ENCODE measurements at places on chromosomes 7 and 10.
A peak's percentile ranks its signal among the peaks of the same experiment; 100 is the strongest.

GRCh38 chr10:106284802-106285587 lies 879.5 kb downstream of the SORCS1 start:
- DNase-seq = peak; percentile 53

DNA sequence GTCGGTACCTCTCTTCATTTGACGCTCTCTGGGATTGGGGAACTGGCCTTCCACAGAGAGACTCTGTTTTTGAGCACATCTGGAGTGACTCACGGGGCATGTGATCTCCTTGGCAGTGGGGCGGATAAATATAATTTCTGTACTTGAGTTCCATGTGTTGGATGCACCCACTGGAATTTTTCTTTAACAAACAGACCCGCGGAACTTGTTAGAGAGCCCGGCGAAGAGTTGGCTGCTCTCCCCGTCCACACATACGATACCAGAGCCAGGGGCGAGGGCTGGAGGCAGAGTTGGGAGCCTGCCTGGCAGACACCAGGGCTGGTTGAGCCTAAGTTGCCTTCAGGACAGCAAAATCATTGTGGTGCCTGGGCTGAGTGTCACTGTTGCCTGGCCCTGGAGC lies at the start of gene FAM180A:
TSS of gene FAM180A (minus strand) at position 44 of the 400 bp plus-strand sequence. CDS start 233 bp downstream, outside the sequence.
- DNase-seq = no peak

DNA sequence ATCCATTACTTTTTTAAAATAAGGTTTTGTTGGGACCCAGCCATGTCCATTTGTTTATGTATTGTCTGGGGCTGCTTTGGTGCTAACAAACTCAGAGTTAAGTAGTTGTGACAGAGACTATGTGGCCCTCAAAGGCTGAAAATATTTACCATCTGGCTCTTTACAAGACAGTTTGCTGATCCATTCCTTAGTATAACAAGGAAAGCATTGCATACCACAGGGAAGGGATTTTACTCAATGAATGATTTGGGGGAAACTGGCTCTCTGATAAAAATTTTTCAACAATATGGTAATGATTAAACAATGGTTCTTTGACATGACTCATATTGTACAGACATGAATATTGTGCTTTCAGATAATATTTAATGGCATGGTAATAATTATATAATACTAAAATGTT lies 738.1 kb downstream of the KCNMA1 start:
- DNase-seq = no peak

DNA sequence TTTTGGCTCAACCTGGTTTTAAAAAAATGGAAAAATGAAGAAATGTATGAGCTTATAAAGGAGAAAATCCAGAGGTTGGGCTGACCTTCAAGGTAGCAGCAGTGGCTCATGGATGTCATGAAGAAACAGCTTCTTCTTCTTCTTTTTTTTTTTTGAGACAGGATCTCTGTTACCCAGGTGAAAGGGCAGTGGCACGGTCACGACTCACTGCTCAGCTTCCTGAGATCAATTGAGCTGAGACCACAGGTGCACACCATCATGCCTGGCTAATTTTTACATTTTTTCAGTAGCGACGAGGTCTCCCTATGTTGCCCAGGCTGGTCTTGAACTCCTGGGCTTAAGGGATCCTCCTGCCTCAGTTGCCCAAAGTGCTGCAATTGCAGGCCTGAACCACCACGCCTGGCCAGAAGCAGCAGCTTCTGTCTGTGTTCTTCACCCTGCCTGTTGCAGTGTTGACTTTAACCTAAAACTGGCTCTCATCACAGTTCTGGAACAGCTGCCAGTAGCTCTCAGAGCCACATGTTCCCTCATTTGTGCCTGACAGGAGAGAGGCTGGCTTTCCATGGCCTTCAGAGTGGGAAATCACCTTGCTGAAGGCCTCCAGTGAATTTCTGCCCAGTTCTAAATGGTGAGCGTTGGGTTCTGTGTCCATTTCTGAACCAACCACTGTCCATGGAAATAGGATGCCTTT lies 117.7 kb downstream of the PFKFB3 start:
- no peak for DNase-seq

GRCh38 chr10:47198221-47198620 lies 101.8 kb upstream of the GDF10 start:
- DNase-seq = no peak

- no peak for DNase-seq
Measured at GRCh38 chr10:61692447-61693010, 29.8 kb downstream of the CABCOCO1 start.

GRCh38 chr10:3763035-3763456 lies 22.0 kb downstream of the KLF6 start:
- DNase-seq = no peak

GRCh38 chr7:141702047-141702567 lies at the start of gene DENND11:
Gene DENND11 (minus strand): TSS chr7:141702166. CDS start chr7:141702153, 13 bp downstream.
- DNase-seq = peak; percentile 56

DNA sequence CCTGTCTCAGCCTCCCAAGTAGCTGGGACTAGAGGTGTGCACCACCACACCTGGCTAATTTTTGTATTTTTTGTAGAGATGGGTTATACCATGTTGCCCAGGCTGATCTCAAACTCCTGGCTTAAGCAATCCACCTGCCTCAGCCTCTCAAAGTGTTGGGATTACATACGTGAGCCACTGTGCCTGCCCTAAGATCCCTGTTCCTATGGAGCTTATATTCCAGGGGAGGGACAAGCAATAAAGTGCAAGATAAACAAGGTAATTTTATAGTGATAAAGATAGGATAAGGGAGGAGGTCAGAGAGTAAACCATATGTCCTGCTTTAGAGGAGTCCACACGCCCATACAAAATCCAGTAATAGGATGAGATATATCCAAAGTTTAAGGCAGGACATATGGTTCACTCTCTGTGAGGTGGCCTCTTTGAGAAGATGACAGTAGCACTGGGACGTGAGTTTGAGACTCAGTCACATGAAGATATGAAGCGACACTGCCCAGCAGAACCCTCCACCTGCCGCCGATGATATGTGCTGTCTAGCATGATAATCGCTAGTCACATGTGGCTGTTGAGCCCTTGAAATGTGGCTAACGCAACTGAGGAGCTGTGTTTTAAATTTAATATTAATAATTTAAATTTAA lies 113.5 kb upstream of the PDCD4 start:
- no peak for DNase-seq

- peak; percentile 88 for DNase-seq
Measured at GRCh38 chr10:79196470-79197461, 128.0 kb downstream of the ZMIZ1 start.

DNA sequence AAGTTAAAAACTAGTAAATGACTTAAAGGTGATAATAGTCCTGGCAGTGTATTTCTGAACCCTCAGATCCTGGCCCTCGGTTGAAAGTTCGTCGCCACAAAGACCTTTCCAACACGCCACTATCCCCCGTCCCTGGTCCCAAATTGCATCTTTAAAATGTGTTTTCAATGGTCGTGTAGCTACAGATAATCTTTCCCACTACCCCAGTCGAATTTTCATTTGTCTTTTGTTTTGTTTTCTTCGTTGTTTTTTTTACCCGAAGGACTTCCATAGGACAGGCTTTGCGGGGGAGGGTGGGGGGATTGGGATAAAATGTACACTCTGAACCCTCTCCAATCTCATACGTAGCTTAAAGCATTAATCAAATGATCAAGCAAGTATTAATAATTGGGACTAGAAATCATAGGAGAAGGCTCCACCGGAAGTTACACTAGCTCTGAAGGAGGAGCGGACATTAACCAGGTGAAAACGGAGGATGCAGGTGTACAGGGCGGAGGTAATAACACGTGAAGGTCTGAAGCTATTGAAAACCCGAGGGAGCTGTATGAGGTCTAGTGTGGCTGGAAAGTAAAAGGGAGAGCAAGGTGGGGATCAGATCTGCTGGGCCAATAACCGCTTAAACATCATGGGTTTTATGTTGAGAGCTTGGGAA lies 32.8 kb upstream of the PHF14 start:
- DNase-seq = no peak

- no peak for DNase-seq
Measured at GRCh38 chr10:70602665-70603448, at the start of gene PRF1. Gene PRF1 (minus strand): TSS chr10:70602741. CDS start chr10:70600902, 1,839 bp downstream.

- DNase-seq = no peak
Measured at GRCh38 chr7:117859246-117859812, 13.9 kb downstream of the CTTNBP2 start.

GRCh38 chr7:20283385-20283784 lies 47.3 kb upstream of the ITGB8 start:
- no peak for DNase-seq

- DNase-seq = peak; percentile 16
Measured at GRCh38 chr7:69108097-69108496, 490.2 kb upstream of the AUTS2 start.

DNA sequence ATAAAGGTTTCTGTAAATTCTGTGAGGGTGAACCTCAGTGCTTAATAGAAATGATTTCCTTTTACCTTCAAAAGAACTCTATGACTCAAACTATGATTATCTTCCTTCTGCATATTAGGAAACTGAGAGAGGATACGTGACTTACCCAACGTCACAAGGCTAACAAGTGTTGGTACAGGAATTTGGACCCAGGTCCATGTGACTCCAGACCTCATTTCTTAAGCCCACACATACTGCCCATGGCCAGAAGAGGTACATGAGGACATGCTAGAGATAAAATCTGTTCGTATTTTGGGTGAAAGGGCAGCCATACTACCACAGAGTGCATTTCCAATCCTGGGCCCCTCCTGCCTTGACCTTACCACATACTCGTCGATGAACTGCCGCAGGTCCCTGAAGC lies 61.5 kb upstream of the TM9SF3 start:
- DNase-seq = no peak

- no peak for DNase-seq
Measured at GRCh38 chr10:103709341-103709920, 145.9 kb downstream of the SH3PXD2A start.

GRCh38 chr10:93028883-93029282 lies 31.7 kb upstream of the CYP26C1 start:
- DNase-seq = no peak

DNA sequence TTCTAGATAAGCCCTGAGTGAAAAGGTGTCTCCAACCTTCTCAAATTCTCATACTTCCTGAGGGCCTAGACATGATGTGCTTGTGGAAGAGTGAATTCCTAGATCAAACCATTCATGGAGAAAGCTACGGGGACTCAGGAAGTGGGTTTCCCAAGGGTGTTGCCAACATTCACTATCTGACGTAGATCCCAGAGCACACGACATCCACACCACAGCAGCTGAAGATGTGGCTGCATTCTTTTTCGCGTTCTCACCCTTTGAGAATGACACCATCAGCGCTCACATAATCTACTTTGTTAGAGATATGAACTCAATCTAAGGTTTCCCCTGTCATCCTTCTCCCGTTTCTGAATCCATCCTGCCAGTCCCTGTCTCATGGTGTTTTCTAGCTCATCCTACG lies 290.8 kb downstream of the DNAJB6 start:
- no peak for DNase-seq

GRCh38 chr7:3558400-3558799 lies 257.3 kb downstream of the SDK1 start:
- DNase-seq = no peak

GRCh38 chr10:79457256-79457785 lies 11.9 kb upstream of the ZCCHC24 start:
- no peak for DNase-seq

GRCh38 chr7:29243910-29244655 lies 49.5 kb downstream of the CHN2 start:
- DNase-seq = peak; percentile 91

DNA sequence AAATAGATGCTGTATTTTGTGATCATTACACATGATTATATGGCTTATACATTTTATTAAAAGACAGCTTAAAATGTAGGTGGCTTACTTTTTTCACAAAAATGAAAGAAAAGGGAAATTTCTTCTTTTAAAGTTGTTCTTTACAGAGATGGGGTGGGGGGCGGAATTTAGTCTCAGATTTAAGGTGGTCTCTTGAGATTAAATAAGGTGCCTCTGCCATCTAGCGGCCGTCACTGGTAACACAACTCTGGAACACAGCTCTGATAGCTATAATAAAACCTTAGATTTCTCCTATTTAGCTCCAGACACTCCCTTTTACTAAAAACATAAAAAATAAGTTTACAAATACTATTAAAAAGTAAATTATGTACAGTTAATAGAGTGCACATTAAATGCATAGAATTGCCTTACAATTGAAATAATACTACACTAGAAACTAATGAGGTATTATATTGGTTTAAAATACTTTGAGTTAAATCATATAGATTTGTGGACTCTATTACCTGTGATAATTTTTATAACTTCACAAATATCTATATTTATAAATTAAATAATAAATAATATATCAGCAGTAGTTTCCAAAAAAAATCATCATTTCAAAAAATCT lies 210.9 kb downstream of the DGKB start:
- DNase-seq = peak; percentile 77

GRCh38 chr7:36630112-36630650 lies 94.1 kb downstream of the AOAH start:
- no peak for DNase-seq

GRCh38 chr7:20383351-20383750 lies 52.7 kb downstream of the ITGB8 start:
- no peak for DNase-seq

GRCh38 chr7:21041666-21042065 lies 255.0 kb upstream of the SP8 start:
- peak; percentile 68 for DNase-seq

- no peak for DNase-seq
Measured at GRCh38 chr7:132075515-132075914, 500.8 kb downstream of the PLXNA4 start.

- DNase-seq = no peak
Measured at GRCh38 chr7:28823582-28823981, 134.5 kb downstream of the TRIL start.

GRCh38 chr7:28348636-28349035 lies 63.7 kb upstream of the CREB5 start:
- no peak for DNase-seq

DNA sequence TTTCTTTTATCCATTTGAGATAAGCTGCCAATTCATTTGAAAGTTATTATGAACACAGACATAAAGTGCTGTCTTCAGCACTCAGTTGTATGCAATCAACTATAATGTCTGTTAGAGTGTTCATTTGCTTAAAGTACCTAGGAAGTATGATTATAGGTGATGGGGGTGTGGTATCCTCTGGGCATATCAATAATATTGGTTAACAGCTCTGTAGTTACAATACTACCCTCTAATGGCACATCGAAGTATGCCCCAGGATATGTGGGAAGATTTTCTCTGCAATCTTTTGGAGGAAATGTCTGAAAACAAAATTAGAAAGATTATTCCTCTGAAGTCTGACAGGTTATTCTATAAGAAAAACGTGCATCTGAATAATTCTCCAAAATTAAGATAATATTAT lies 429.7 kb downstream of the ARL4A start:
- DNase-seq = peak; percentile 44
